ENCODE measurements at places on chromosomes 7 and 10. TPM values are rescaled to one million over a fixed set of nuclear protein-coding genes. Genes with fewer than 3 reads are reported as not detected.
A peak's percentile ranks its signal among the peaks of the same experiment; 100 is the strongest.

SPDYE3 gene
- not detected for total RNA-seq

PTN gene
- total RNA-seq: not detected

GRCh38 chr10:51001587-51001986, 72.7 kb upstream of the PRKG1 start:
- peak; percentile 43 for DNase-seq

NRP1 gene
- total RNA-seq: 6.5 TPM

DNA sequence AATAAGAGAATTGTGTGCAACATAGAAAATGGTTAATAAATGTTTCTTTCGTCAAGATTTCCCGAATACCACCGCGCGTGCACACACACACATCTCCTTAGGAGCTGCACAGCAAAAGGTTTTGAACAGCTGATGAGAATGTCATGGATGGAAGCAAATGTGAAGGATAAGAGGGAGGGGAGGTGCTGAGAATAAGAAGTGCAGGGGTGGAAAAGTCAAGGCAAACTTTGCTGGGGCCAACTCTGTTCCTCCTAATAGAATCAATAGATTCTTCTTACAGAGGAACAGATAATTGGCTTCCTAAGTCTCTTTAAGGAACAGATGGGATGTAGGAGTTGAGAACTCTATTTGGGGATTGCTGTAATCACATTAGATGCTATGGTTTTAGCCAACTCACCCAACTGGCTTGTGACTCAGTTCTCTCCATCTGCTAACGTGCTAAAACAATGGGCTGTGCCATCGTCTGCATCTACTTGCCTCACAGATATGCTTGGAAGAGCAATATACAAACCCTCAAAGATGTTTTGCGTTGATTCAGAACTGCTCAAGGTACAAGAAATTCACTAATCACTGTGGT, 408.2 kb upstream of the CELF2 start:
- DNase-seq: no peak

DNA sequence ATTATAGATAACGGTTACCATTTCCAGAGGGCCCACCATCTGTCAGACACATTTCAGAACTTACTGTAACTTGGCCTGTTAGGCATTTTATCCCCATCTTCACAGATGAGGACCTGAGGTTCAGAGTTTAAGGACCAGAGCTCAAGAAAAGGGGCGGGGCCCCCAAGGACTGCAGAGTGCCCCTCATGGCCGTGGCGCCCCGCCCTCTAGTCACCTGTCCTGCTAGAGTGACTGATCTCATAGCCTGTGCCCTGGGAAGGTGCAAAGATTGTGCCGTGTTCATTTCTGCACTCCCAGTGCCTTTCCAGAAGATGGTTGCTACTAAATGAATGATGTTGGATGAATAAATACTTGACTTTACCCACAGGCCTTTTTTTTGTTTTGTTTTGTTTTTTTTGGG, 107.0 kb downstream of the XRCC2 start:
- DNase-seq: no peak

DNA sequence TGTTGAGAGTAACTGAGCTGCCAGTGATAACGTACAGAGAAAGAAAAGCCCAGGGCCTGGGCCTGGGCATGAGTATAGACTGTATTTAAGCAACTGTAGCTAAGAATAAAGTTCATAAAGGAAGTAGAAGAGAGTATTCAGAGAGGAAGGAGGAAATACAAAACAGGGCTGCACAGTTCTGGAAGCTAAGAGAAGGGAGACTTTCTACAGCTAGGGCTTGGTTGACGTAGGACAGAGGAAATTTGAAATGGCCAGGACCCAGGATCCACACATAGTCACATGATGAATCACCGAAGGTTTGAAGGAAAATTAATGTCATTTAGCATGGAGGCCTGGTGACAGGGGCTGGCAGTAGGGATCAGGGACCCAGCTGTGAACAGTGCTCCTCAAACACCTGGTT, 66.7 kb downstream of the ARL4A start:
- peak; percentile 15 for DNase-seq

STEAP1B gene
- total RNA-seq: 2.2 TPM

GRCh38 chr7:14960721-14961120, 58.2 kb upstream of the DGKB start:
- DNase-seq: no peak

- no peak for DNase-seq
Measured at GRCh38 chr10:92274071-92274470, 16.8 kb downstream of the CPEB3 start.

DNA sequence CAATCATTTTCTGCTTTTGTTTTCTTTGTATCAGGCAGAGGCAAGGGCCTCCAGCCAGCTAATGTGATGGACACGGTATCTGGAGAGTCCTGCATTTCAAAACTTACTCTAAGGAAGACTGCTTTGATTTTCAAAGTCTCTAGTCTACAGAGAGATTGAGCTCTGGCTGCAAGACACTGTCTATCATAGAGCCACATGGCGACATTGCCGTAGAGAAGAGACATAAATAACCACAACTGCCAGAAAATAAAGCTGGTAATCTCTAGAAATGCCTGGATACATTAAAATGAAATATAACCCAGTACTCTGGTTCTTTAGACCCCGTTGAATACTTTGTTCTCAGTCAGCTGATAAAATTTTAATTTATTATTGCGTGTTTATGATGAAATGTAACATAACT, 90.8 kb downstream of the OTUD1 start:
- no peak for DNase-seq

GRCh38 chr7:47335557-47336471, 246.1 kb downstream of the TNS3 start:
- DNase-seq: peak; percentile 46

GRCh38 chr7:8125680-8126444, 136.1 kb downstream of the ICA1 start:
- no peak for DNase-seq

PLXNA4 gene
- 6.9 TPM for total RNA-seq

LDB3 gene
- not detected for total RNA-seq

All from lung microvascular endothelial cell (primary cell).